GM12864 (cell line): ENCODE measurements at places on chromosomes 11 and 22.

GRCh38 chr11:122642472-122642922 is 13.0 kb upstream of the UBASH3B start:
- DNase-seq, result no peak

GRCh38 chr11:12592283-12592682 is 81.9 kb upstream of the TEAD1 start:
- DNase-seq, result no peak

DNA sequence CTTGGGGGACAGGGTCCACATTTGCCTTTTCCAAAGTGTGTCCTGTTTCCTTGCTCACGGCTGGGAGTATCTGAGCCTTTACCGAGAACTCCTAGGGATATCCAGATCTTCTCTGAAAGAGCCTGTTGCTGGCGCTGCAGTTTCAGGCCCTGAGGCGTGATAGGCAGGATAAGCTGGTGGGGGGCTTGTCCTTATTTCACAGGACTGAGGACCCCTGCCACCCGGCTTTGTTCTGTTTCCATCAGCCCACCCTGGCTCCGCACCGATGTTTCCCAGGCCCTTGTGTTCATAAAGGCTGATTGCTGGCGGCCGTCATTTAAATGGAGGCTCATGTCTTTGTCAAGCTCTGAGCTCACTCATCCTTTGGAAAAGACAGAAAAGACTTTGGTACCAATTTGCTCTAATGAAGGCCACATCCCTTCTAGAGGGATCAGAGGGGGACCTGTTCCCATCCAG is 9.4 kb upstream of the NPTXR start:
- DNase-seq, result no peak

DNA sequence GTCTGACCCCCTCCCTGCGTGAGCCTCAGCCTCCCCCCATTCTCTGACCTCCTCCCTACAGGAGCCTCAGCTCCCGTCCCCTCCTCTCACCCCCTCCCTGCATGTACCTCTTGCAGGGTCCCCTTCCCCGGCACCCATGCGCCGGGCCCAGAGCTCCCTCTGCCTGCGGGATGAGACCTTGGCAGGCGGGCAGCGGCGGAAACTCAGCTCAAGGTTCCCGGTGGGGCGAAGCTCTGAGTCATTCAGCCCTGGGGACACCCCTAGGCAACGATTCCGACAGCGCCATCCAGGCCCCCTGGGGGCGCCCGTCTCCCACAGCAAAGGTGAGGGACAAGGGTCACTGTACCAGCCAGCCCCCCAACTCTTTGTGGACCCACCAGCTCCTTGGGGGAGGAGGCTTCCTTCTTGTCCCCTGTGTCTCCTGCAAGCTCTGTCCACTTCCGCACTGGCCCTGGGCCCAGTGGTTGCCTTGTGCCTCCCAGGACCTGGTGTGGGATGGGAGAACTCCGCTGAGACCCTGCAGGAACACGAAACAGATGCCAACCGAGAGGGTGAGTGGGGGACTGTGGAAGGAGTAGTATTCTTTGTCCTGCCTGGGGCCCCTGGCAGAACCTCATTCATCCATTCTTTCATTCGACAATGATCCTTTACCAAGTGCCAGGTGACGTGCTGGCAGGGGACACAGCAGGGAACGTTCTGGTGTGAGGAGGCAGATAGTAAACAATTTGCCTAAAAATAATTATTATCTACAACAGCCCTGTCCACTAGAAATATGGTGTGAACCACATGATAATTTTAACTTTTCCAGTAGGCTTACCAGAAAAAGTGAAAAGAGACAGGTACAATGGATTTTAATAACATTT is 3.7 kb upstream of the RPS6KA4 start:
- DNase-seq, result no peak

DNA sequence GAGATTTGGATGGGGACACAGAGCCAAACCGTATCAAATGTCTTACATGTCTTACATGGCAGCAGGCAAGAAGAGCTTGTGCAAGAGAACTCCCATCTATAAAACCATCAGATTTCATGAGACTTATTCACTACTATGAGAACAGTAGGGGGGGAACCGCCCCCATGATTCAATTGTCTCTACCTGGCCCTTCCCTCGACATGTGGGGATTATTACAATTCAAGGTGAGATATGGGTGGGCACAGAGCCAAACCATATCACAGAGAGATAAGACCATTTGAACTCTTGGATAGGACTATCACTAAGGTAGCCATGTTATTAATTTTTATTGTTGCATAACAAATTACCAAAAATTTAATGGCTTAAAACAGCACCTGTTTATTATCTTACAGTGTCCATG is 611.7 kb downstream of the SOX6 start:
- no peak for DNase-seq

GRCh38 chr11:92855607-92856405 is 113.6 kb upstream of the MTNR1B start:
- DNase-seq, result no peak

- no peak for DNase-seq
These were observed 24.3 kb downstream of the GLYATL1 start for GRCh38 chr11:58963551-58964104.
